ENCODE measurements at places on chromosomes 1 and 21.

GRCh38 chr21:37380349-37381323 lies 14.1 kb downstream of the DYRK1A start:
- DNase-seq, result no peak

- no peak for DNase-seq
These were observed 8.9 kb downstream of the LSS start for GRCh38 chr21:46219591-46220239.

GRCh38 chr1:86387916-86388627 lies 8.1 kb downstream of the ODF2L start:
- no peak for DNase-seq

DNA sequence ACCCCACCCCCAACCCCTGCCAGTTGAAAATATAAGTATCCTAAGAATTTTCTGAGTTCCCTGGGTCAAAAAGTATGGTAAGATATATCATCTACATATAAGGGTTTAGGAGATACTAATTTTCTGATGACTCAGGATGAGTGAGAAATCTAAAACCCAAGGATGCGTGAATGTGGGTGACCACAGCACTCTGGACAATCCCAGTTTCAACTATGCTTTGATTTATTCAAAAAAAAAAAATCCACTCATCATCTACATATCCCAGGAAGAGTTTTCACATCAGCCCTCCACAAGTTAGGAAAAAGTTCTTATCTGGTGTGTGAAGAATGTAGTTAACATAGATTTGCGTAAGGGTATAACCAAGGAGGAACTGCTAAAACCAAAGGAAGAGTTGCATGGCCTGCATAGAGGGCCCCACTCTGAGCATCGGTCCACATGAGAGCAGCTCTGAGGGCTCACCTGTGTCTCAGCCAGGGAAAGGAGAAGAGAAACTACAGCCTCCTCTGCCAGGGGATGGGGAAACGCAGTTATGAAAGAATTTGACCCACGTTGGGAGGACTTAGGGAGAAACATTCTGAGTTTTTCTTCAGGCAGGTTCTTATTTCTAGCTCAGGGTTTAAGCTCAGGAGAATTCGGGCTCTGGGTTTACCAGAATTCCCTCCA lies 18.8 kb downstream of the LAMB3 start:
- no peak for DNase-seq

DNA sequence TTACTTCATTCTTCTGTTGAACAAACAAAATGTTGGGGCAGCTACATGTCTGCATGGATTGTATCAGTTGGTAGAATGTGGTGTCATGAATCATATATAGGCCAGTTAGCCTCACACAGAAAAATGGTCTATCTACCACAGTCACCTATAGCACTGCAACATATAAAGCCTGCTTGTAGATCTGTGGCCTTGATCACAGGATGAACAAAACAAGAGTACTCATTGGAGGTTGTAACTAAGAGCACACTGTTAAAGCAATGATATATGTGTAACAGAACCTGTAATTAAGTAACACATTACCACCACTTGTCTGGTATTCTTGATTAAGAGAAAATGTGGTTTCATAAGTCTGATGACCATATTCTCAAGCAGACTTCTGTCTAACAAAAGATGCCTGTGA lies 167.3 kb upstream of the SGIP1 start:
- DNase-seq, result no peak

GRCh38 chr1:221743416-221744208 lies 1.7 kb upstream of the DUSP10 start:
- no peak for DNase-seq

- no peak for DNase-seq
These were observed 156.8 kb upstream of the KCND3 start for GRCh38 chr1:112146201-112146715.

- no peak for DNase-seq
These were observed 75.0 kb downstream of the XCL2 start for GRCh38 chr1:168468822-168469221.

DNA sequence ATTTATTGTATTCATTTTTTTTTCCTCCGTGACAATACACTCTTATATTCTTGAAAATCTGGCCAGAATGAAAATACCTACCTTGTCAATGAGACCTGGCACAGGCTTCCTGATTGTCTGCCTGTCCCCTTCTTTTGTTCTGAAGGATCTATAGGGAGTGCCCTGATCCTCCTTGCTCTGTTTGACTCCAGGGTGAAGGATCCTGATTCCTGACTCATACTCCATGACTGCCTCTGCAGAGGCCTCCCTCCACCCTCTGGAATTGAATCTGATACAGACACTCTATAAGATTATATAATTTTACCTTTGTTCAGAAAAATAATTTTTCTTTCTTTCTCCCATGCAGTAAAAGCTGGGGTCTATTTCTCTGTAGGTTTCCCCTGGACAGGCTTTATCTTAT lies 116.2 kb downstream of the HMCN1 start:
- DNase-seq, result no peak

GRCh38 chr1:164783778-164784555 lies 225.0 kb downstream of the PBX1 start:
- no peak for DNase-seq

DNA sequence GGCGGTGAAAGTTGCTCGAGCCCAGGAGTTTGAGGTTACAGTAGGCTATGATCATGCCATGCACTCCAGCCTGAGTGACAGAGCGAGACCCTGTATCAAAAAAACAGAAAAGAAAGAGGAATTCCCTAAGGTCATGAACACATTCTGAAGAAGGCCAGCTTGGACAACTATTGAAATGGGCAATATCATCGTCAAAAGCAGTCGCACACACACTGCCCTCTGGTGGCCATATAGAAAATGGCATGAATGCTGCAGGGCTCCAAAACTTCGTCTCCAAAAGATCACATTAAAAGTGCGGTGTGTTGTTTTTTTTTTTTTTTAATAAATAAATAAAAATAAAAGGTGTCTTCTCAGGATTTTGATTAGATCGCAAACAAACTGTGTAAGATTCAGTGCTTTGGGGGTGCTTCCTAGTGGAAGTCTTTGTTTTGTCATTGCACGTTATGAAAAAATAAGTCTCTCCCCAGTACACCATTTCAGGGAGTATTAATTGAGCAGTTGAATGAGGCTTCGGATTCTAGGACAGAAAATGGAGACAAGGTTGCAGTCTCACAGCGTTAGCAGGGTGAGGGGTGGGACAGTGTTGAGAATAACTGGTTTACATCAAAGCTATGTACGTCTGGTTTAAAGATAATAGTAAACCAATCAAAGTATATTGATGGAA lies 87.5 kb upstream of the FMN2 start:
- no peak for DNase-seq

DNA sequence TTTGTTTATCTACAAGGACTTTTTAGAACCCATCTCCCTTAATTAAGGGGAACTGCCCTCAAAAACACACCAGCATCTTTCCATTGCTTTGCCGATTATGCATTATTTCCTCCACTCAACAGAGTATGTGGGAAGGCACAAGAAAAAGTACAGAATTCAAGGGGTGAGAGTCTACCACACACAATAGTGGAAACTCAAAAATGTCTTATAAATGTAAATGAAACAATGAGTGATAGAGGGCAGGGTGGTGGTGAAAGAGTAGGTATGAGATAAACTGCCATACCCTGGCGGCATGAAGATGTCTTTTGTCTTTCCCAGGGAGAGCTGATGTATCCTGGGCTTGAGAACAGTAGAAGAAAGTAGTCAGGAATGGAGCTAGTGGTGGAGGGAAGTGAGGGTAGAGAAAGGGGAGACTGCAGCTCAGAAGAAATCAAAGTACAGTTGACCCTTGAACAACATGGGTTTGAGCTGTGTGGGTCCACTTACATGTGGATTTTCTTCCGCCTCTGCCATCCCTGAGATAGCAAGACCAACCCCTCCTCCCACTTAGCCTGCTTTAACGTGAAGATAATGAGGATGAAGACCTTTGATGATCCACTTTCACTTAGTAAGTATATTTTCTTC lies 24.4 kb downstream of the CD58 start:
- no peak for DNase-seq

DNA sequence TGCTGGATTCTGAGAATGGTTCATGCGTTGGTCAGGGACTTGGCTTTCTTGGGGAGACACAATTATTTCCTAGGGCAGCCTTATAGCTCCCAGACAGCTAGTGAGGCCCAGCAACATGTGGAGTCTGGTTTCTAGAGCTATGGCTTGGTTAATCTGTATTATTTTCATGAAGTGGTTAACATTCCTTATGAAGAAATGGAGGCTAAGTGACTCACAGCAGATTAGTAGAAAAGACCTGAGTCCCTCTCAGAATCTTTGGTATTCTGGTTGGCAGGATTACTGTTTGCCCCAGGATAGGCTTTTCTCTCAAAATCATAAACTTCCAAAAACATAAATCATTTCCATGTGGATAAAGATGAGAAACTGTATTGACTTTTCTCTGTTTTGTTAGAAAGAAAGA lies 42.3 kb downstream of the DUSP10 start:
- no peak for DNase-seq

GRCh38 chr1:153310526-153310925 lies 2.2 kb downstream of the PGLYRP3 start:
- DNase-seq, result no peak

- no peak for DNase-seq
These were observed 1.9 kb downstream of the SLC16A1 start for GRCh38 chr1:112954017-112954650.

DNA sequence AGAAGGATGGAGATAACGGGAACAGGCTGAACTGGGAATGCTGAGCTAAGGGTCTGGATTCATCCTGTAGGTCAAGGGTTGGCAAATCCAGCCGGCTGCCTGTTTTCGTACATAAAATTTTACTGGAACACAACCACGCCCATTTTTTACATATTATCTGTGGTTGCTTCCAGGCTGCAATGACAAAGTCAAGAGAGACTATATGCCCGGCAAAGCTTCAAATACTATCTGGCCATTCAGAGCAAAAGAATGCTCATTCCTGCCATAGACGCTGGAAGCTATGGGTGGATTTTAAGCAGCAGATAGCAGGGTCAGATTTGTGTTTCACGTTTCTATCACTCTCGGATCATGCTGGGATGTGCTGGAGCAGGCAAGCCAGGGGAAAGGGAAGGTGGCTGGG lies 137.9 kb upstream of the EDN2 start:
- no peak for DNase-seq

DNA sequence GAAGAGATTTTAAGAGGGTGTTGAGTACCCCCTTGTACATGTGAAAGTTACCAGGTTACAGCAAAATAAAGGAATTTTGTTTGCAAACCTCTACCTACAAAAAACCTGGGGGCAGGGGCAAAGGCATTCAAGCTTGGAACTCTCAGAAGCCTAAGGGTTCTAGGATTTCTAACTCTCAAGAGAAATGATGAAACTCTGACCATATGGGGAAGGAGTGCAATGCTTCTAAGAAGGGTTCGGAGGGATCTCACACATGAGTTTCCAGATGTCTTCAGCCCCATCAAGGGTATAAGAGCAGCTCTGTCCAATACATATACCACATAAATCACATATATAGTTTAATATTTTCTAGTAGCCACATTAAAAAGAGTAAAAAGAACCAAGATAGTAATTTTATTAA lies 7.3 kb upstream of the FCGR2A start:
- DNase-seq, result no peak

GRCh38 chr1:92921031-92922023 lies 39.9 kb downstream of the DIPK1A start:
- DNase-seq, result no peak

DNA sequence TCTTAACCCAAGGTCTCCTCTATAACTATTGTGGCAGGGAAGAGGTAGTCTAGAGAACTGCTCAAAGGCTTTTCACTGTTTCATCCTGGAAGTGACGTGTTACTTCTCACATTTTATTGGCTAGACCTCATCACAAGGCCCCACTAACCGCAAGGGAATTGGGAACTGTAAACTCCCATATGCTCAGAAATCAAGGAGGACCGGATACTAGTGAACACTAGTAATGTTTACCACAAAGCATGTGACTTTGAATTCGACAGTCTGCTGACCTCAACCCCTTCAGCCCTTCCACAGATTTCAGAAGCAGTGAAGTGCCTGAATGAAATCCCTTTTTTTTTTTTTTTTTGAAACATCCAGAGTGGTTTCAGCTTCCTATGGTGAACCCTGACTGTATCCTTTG lies 3.4 kb upstream of the EEIG2 start:
- DNase-seq, result no peak

DNA sequence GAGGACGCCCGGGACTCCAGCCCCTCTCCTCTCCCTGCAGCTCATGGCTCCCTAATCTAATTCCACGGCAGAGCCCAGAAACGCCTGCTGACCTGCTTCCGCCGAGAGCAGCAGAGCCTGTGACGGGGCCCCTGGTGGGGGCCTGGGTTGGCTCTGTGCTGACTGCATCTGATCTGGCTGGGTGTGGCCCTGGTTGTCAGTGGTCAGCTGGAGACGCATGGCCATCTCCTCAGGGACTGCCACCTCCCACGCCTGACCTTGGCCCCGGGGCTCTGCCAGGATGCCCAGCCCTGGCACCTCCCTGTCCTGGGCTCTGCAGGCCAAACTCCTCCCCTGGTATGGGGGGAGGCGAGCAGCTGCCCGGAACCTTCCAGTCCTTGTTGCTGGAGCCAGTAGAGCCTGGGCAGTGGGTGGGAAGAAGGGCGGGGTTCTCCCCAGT lies 1.1 kb upstream of the PLCH2 start:
- no peak for DNase-seq

DNA sequence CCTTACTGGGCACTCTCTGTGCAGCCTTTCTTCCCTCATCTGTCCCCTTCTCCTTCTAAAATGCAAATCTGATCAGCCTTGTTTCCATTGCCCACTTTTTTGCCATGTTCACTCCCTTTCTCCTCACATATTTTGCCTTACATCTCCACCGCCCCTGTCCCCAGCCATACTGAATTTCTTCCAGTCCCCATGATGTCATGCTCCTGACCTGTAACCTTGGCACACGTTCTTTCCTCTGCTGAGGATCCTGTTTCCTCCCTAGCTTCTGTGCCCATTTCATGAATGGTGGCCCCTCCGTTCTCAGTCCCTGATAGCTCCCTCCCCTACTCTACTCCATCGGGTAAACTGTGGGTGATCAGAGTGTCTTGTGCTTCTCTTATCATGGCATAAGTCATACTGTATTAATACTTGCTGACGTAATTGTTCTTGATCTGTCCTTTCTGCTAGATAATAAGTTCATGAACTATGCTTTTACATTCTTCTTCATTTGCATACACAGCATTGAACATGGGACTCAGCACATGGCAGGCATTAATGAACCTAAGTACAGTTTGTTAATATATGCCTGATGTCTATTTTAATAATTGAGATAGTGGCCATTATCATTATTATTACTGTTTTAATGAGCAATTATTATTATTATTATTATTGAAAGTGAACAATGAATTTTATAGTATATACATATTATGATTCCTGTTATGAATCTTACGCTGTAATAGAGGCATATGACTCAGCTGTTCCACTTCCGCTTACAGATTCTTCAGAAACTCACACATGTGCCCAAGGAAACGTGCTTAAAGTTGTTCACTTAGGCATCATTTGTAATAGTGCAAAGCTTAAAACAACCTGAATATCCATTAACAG lies 28.5 kb downstream of the MAP3K21 start:
- DNase-seq, result no peak

GRCh38 chr1:43058545-43059360 lies 100.1 kb upstream of the SLC2A1 start:
- DNase-seq, result no peak

DNA sequence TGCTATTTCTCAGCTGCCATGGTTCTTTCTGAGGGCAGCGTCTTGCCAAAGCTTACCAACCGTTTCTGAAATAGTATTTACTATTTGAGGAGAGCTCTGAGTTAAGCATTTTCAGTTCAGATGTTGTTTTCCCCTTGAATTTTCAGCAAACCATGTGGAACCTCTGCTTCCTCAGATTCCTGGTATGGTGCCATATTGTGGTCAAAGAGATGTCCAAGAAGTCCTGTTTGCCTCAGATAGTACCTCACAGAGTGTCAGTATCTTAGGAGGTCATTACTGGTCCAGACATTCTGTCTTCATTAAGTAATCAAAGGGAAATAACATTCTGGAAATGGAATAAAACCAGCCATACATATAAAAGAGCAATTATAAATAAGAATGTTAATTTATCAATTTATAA lies 36.6 kb downstream of the VANGL2 start:
- DNase-seq, result no peak

Data from activated CD8-positive, alpha-beta memory T cell treated with anti-CD3 and anti-CD28 coated beads for 24 hours (primary cell).